ENCODE measurements at places on chromosomes 3 and 15. TPM values are rescaled to one million over a fixed set of nuclear protein-coding genes. Genes with fewer than 3 reads are reported as not detected.

NAALADL2 gene
- total RNA-seq = 4.2 TPM

MST1R gene
- total RNA-seq = 66.4 TPM

SLC38A3 gene
- total RNA-seq = not detected

IQCF6 gene
- total RNA-seq = not detected

GAP43 gene
- total RNA-seq = not detected

COL6A5 gene
- not detected for total RNA-seq

CAMP gene
- 2.4 TPM for total RNA-seq

WNT7A gene
- 0.47 TPM for total RNA-seq

KCNMB2 gene
- total RNA-seq = not detected

GP9 gene
- not detected for total RNA-seq

FOXL2NB gene
- 0.20 TPM for total RNA-seq

RAB8B gene
- 11.7 TPM for total RNA-seq

IL17RE gene
- total RNA-seq = 5.5 TPM

TEX55 gene
- total RNA-seq = not detected

All from MCF 10A (cell line).